ENCODE measurements at places on chromosomes 5 and 9.

- DNase-seq: peak; percentile 98
Measured at GRCh38 chr9:6931913-6932312, 174.1 kb downstream of the KDM4C start.

- peak; percentile 50 for DNase-seq
Measured at GRCh38 chr9:129626625-129627284, 792 bp downstream of the NTMT1 start.

- no peak for DNase-seq
Measured at GRCh38 chr9:94901019-94901363, 174.5 kb downstream of the AOPEP start.

- DNase-seq: no peak
Measured at GRCh38 chr5:39073767-39074016, 507 bp downstream of the RICTOR start.
